Metanephros (tissue), 2 donors: ENCODE measurements at places on chromosomes 2 and 18. TPM values are rescaled to one million over a fixed set of nuclear protein-coding genes. Genes with fewer than 3 reads are reported as not detected.

WNT10A gene
- total RNA-seq, result 2.0 TPM

BOK gene
- total RNA-seq, result 28.4 TPM

DAPL1 gene
- 9.6 TPM for total RNA-seq

MOCOS gene
- 0.53 TPM for total RNA-seq

RASGRP3 gene
- 36.8 TPM for total RNA-seq

FMNL2 gene
- total RNA-seq, result 61.0 TPM

TLX2 gene
- total RNA-seq, result not detected

COX5B gene
- 272 TPM for total RNA-seq

CSRNP3 gene
- 12.8 TPM for total RNA-seq

EPAS1 gene
- total RNA-seq, result 74.0 TPM

EFR3B gene
- 7.8 TPM for total RNA-seq

NYAP2 gene
- 0.12 TPM for total RNA-seq

STPG4 gene
- total RNA-seq, result not detected

POTEC gene
- total RNA-seq, result not detected

ALPG gene
- total RNA-seq, result not detected

RAB27B gene
- total RNA-seq, result 4.6 TPM

SLC8A1 gene
- 211 TPM for total RNA-seq

DRC1 gene
- total RNA-seq, result 0.76 TPM

STARD6 gene
- not detected for total RNA-seq

SYT4 gene
- 1.1 TPM for total RNA-seq

NGEF gene
- 1.7 TPM for total RNA-seq

CNNM3 gene
- total RNA-seq, result 23.5 TPM

RNF152 gene
- 51.4 TPM for total RNA-seq

ABCB11 gene
- 0.06 TPM for total RNA-seq

ATP5F1A gene
- total RNA-seq, result 476 TPM

PPP1R1C gene
- 1.7 TPM for total RNA-seq

DSG1 gene
- 0.06 TPM for total RNA-seq

TDRD15 gene
- total RNA-seq, result 0.06 TPM

ABCB6 gene
- total RNA-seq, result 28.1 TPM

UCN gene
- total RNA-seq, result 2.5 TPM

TCF23 gene
- total RNA-seq, result 0.35 TPM

ACTR3 gene
- total RNA-seq, result 115 TPM

DYSF gene
- total RNA-seq, result 51.5 TPM

ZSWIM2 gene
- total RNA-seq, result not detected

SPDYA gene
- 2.3 TPM for total RNA-seq

SOCS6 gene
- total RNA-seq, result 24.6 TPM

GAREM1 gene
- 27.9 TPM for total RNA-seq

CACNB4 gene
- 15.1 TPM for total RNA-seq

CCBE1 gene
- total RNA-seq, result 30.7 TPM

MROH2A gene
- 0.53 TPM for total RNA-seq

IL18RAP gene
- total RNA-seq, result 0.35 TPM

ABCG5 gene
- total RNA-seq, result 0.18 TPM

RIT2 gene
- total RNA-seq, result 0.35 TPM

UNC50 gene
- total RNA-seq, result 39.8 TPM

HES6 gene
- total RNA-seq, result 6.5 TPM

TNFAIP6 gene
- 2.9 TPM for total RNA-seq

VWA3B gene
- 0.18 TPM for total RNA-seq

POMC gene
- total RNA-seq, result 7.8 TPM

SERPINB8 gene
- 2.0 TPM for total RNA-seq

TSPYL6 gene
- total RNA-seq, result not detected

CYP1B1 gene
- total RNA-seq, result 141 TPM

CRACDL gene
- total RNA-seq, result 4.6 TPM

PMS1 gene
- total RNA-seq, result 27.7 TPM

AFTPH gene
- total RNA-seq, result 47.1 TPM

NAT8 gene
- 12.0 TPM for total RNA-seq

CPO gene
- not detected for total RNA-seq

FAM237A gene
- not detected for total RNA-seq
